Activated CD4-positive, alpha-beta memory T cell treated with anti-CD3 and anti-CD28 coated beads for 36 hours (primary cell): ENCODE measurements at places on chromosomes 5 and 9.

GRCh38 chr5:145689235-145689634 lies 145.9 kb downstream of the PRELID2 start:
- no peak for DNase-seq

DNA sequence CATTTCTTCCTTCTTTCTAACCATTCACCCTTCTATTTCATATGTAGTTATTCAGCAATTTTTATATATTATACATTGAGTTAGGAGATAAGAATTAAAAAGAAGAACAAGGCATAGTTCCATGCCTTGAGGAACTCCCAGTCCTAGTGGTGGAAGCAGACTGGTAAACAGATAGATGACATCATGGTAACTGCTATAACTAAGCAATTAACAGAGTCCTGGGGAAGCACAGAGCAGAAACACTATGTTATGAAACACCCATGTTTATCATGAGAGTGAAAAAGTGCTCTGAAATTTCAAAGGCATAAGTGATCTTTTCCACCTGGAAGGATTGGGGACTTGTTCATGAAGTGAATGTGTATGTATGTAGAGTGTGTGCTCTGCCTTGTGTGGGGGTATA lies 14.6 kb downstream of the PAPPA start:
- DNase-seq = no peak

- no peak for DNase-seq
Observed at GRCh38 chr5:38329132-38329715, 70.9 kb downstream of the EGFLAM start.

- no peak for DNase-seq
Observed at GRCh38 chr9:1878811-1879210, 136.3 kb upstream of the SMARCA2 start.

GRCh38 chr9:69425136-69425801 lies 100.3 kb downstream of the ENTREP1 start:
- no peak for DNase-seq

DNA sequence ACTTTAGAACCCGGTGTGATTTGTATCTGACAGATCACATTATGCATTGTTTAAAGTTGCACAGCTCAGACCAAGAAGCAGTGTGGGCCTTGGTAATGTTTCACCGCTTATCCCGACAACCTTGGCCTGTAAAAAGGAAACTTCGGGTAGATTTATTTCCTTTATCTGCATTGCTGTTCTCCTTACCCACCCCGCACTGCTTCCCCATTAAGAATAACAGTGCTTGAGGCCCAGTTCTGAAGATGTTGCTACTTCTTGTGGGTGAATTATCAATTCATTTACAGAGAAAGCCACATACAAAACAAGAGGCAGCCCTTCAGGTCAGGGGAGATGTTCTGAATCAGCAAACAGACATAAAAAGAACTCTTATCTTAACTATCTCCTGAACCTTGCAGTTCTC lies 8.4 kb downstream of the SMARCA2 start:
- DNase-seq = peak; percentile 53

DNA sequence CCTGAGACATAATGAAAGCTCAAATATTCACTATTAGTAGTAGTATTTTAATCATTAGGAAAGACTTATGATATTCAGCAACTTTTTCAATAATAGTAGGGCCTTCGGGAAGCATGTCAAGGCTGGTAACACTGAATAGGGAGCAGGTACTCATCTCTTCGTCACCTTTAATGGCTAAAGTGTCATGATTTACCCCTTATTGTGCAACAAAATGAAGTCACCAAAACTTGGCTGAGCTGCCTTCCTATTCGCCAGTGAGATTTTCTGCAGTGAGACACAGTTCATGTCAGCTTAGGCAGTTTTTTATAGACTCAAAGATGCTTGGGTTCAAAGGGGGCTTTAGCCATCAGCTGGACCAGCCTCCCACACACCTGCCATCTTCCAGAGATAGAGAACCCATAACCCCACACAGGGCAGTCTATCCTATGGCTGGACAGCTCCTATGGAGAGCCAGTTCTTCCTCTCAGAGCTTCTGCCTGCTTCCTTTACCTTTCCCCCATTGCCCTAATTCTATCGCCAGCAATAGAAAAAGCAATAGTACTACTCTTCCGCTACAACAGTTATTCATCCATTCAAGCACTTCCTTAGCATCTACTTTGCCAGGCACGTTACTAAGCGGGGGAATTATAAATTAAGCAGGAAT lies 2.3 kb upstream of the CPLX2 start:
- DNase-seq = no peak

DNA sequence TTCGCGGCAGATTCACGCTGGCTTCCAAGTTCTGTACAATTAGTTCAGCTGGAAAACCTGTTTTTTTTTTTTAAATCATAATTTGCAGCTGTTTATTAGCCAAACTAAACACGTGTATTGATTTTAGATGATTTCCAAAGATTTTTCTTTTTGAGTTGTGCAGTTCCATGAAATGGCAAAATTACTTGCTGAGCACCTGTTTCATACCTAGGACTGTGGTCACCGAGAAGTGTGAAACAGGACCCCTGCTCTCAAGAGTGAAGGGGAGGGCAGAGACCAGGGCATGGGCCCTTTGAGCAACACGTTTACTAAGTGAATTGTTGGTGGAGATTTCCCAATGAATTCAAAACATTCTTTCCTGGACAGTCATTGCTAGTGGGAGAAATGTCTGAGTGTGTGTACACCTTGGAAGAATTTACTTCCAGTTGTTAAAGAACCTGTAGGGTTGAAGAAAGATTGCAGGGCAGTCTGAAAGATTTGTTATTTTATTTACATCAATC lies 688 bp downstream of the SNX24 start:
- no peak for DNase-seq

- DNase-seq = no peak
Observed at GRCh38 chr5:149153751-149154610, 12.7 kb downstream of the ABLIM3 start.

DNA sequence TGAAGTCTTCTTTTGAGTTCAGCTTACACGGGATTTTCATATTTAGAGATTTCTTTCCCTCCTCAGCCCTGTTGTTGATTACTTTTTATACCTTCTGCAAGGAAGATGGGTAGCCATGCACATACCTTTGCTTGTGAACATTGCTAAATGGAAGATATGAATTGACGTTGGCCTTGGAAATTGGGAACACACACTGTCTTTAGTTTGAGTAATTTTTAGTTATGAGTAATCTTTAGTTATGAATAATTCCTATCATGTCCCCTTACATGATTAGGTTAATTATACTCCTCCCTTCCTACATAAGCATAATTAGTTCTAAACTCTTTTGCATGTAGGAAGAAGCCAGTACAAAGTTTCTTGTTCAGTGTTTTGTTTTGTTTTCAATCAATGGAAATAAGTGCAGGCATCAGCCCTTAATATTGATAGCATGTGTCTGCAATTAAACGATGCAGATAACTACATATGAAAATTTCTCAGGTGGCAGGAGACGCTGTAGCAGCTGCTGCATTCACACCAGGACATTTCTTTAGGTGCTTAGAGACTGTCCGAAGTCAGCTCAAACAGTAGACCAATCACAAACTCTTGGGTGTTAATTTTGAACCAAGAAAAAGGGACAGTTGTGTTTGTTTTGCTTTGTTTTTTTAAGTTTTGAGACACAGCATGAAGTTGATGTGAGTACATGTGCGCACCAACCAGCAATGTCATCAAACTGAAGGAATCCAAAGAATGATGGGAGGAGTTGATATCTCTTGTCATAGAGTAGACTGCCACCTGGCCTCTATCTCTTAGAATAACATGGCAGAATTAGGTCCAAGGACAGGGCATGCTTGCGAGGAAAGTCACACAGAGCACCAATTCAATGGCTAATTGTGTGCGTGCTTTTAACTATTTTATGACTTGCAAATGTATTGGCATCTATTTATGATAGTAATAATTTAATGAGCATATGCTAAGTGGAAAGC lies 51.4 kb downstream of the SMARCA2 start:
- DNase-seq = no peak

- no peak for DNase-seq
Observed at GRCh38 chr9:29966247-29966646, 2393.0 kb upstream of the C9orf72 start.

DNA sequence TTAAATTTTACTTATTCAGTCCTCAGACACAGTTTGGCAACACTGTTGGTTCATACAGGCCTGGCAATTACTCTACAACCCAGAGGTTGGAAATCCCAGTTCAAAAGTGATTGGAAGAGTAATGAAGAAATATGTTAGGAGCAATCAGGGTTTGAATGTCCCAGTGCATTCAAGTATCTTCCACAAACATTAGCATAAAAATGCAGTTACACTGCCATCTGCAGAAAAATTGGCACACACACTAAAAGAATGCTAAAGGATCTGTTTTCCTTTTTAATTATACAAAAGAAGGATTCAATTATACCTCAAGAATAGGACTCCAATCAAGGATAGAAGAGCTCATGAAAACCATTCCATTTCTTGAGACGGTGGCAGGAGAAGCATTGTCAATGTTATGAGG lies 130.2 kb downstream of the DNAH5 start:
- no peak for DNase-seq

GRCh38 chr9:93594041-93594756 lies 17.8 kb downstream of the PHF2 start:
- no peak for DNase-seq

- no peak for DNase-seq
Observed at GRCh38 chr9:130519927-130520326, 59.5 kb upstream of the FUBP3 start.

GRCh38 chr9:115923410-115923809 lies 230.2 kb upstream of the PAPPA start:
- DNase-seq = no peak

- DNase-seq = no peak
Observed at GRCh38 chr5:17748201-17748600, 113.9 kb downstream of the TAF11L14 start.

- DNase-seq = peak; percentile 20
Observed at GRCh38 chr9:33524306-33524947, 376 bp downstream of the ANKRD18B start.

DNA sequence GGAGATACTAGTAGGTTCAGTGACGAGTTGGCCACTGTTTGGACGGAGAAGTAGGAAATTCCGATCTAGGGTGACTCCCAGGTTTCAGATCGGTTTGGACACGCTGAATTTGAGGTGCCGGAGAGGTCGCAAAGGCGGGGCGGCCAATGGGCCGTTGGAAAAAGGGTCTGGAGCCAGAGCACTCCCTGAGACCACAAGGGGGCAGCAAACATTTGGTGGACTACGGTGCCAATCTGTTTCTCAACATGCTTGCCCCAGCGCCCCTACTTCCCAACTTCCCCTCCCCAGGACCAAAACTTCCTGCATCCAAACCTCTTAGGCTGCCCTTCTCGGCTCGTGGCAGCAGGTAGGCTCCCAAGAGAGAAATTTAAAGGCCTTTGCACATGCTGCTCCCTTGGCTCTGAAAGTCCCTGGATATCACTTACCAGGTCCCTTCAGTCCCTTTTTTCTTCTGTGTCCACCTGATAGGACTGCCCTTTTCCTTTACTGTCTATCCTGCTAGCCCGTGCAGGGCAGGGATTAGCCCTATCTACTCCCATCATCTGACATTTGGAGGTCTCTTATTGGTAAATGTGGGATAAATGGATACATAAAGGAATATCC lies 992 bp upstream of the RPP25L start:
- DNase-seq = peak; percentile 78

GRCh38 chr5:134176511-134177368 lies at the start of gene SKP1:
Gene SKP1 (minus strand): TSS chr5:134176950. CDS start chr5:134174022, 2,928 bp downstream.
- peak; percentile 88 for DNase-seq

DNA sequence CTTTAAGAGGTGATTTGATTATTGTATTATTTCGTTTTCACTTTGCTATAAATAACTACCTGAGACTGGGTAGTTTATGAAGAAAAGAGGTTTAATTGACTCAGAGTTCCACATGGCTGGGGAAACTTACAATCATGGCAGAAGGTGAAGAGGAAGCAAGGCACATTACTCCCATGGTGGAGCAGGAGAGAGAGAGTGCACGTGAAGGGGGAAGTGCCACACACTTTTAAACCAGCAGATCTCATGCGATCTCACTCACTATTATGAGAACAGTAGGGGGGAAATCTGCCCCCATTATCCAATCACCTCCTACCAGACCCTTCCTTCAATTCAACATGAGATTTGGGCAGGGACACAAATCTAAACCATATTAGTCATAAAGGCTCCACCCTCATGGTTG lies 36.1 kb upstream of the NDFIP1 start:
- DNase-seq = no peak

DNA sequence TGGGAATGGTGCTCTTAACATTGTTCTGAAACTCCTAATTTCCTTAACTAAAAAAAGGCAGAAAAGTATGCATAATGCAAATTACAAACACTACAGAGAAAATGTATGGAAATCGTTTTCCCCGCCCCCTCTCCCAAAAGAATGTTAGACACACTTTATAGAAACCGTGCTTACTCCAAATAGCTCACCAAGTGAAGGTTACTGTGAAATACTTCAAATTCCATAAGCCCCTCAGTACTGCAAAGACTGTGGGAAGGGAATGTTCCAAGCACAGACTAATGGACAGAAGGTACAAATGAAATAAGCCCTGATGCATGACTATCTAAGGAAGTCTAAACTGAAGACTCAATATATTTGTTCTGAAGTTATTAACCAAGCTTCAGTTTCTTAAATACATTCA lies 12.5 kb downstream of the MAPKAP1 start:
- no peak for DNase-seq
